Naive thymus-derived CD8-positive, alpha-beta T cell (primary cell): ENCODE measurements at places on chromosomes 12 and 14. TPM values are rescaled to one million over a fixed set of nuclear protein-coding genes. Genes with fewer than 3 reads are reported as not detected.

Gene ACOT6
- not detected for polyA plus RNA-seq

Gene TRIAP1
- 63.7 TPM for polyA plus RNA-seq

Gene KRT81
- not detected for polyA plus RNA-seq

Gene LRTM2
- polyA plus RNA-seq, result not detected

Gene MGST1
- not detected for polyA plus RNA-seq

Gene RASSF8
- not detected for polyA plus RNA-seq

Gene PROX2
- 0.22 TPM for polyA plus RNA-seq

Gene LAG3
- 0.59 TPM for polyA plus RNA-seq

Gene CATSPERB
- 0.09 TPM for polyA plus RNA-seq

Gene SUSD6
- polyA plus RNA-seq, result 6.8 TPM

Gene JPH4
- polyA plus RNA-seq, result 0.29 TPM

Gene SLC4A8
- 0.99 TPM for polyA plus RNA-seq

Gene DPY19L2
- polyA plus RNA-seq, result 0.72 TPM

Gene PLEKHH1
- polyA plus RNA-seq, result 0.07 TPM

GRCh38 chr14:62824086-62824485, 221.2 kb downstream of the KCNH5 start:
- DNase-seq, result no peak

DNA sequence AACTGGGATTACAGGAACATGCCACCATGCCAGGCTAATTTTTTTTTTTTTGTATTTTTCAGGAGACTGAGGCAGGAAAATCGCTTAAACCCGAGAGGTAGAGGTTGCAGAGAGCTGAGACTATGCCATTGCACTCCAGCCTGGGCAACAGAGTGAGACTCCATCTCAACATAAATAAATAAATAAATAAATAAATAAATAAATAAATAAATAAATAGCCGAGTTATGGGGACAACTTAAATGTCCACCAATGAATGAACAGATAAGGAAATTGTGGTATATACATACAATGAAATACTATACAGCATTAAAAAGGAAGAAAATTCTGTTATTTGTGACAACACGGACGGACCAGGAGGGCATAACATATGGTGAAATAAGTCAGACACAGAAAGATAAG, 325.7 kb downstream of the NELL2 start:
- DNase-seq, result no peak

- DNase-seq, result no peak
These were observed 168.7 kb upstream of the SSTR1 start for GRCh38 chr14:38038986-38039385.

DNA sequence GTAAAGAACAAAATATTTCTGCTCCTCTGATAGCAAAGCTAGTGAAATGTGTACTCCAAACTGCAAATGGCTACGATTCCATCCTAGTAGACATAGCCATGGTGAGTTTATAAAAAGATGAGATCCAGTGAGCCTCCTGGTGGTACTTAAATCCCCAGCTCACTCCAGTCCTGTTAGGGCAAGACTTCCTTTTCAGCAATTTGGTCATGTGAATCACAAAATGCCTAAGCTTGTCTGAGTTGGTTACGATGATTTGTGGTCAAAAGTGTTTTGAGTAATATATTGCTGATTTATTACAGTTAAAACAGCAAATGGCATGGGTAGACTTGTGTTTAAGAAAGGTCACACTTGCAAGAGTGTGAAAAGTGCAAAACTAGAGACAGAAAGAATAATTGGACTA, 102.7 kb upstream of the NAV3 start:
- DNase-seq, result no peak

- DNase-seq, result no peak
These were observed 461.4 kb downstream of the NRXN3 start for GRCh38 chr14:78631551-78631950.

- DNase-seq, result no peak
These were observed 163.6 kb upstream of the TMPO start for GRCh38 chr12:98351784-98352183.

- no peak for DNase-seq
These were observed 22.1 kb downstream of the LGMN start for GRCh38 chr14:92726135-92726932.

DNA sequence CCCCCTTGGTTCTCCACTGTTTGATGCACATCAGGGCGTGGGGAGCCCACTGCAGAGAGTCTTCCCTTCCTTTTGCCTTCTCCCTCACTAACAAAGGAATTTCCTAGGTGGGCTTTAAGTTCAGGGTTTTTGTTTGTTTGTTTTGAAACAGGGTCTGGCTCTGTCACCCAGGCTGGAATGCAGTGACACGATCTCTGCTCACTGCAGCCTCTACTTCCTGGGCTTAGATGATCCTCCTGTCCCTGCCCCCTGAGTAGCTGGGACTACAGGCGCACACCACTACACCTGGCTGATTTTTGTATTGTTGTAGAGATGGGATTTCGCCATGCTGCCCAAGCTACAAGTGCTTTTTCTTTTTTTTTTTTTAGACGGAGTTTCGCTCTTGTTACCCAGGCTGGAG, 33.8 kb downstream of the EP400 start:
- DNase-seq, result no peak

GRCh38 chr14:76672123-76672522, 89.1 kb upstream of the VASH1 start:
- no peak for DNase-seq

DNA sequence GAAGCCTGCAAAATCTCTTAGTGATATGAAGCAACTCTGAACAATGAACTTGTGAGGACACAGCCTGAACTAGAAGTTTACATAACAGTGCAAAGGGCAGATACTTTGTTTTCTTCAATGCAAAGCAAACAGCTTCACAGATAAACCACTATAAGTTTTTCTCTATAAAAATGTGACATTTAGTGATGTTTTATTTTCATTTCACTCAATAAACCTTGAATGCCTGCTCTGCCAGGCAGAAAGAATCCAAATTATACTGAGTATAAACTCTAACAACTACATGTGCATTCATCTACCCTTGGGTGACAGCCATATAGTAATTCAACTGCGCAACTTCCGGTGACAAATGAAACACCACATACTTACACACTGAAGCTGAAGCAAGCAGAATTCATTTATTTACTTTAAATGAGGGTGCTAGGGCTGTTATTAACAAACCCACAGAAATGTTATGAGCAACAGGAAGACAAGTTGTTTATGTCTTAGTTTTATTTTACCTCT, 10.3 kb downstream of the DCP1B start:
- DNase-seq, result no peak

GRCh38 chr12:43206396-43206795, 345.6 kb downstream of the ADAMTS20 start:
- DNase-seq, result no peak

- no peak for DNase-seq
These were observed 82.1 kb upstream of the FSCB start for GRCh38 chr14:44589180-44589579.

GRCh38 chr14:99009871-99010270, 262.1 kb downstream of the BCL11B start:
- DNase-seq, result no peak

- no peak for DNase-seq
These were observed 310.2 kb upstream of the DIO2 start for GRCh38 chr14:80521456-80521855.

GRCh38 chr12:27974735-27975221, 2.2 kb upstream of the PTHLH start:
- no peak for DNase-seq

DNA sequence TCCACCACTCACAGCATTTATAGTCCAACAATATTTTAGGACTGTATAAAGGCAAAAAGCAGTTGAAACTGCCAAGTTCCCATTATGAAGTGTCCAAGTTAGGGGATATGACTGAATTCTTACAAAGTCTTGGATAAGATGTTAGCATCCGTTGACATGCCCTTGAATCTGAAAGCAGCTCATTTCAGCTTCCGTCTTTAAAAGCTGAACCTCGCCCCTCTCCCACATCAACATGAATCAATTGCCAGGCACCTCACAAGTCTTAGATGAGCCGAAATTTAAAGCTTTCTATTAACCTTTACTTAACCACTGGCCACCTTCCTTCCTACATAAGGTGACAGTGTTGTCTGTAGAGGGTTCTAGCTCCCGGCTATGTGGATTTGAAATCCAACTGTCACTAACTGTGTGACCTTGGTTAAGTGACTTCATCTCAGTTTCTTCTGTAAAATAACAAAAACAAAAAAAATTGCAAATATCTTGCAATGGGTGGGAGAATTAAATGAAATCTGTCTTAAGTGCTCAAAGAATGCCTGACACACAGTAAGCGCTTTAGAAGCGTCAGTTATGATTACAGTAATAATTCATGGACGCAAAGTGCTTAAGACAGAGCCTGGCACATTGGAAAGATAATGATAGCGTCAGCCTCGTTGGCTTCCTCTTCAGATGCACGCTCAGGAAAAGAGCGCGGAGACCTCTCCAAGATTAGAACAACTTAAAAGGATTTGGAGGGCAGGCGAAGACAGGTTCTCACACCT, 1.2 kb downstream of the PPP1CC start:
- no peak for DNase-seq

DNA sequence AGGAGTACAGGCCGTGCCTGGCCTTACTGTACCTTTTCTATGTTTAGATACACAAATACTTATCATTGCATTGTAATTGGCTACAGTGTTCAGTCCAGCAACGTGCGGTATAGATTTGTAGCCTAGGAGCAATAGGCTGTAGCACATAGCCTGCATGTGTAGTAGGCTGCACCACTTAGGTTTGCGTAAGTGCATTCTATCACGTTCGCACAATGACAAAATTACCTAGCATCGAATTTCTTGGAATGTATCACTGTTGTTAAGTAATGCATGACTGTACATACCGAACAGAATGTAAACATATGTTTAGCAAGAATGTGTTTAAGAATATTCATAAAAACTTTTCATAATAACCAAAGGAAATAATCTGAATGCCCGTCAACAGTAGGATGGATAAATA, 31.9 kb downstream of the VRTN start:
- DNase-seq, result no peak

- DNase-seq, result no peak
These were observed 226.6 kb upstream of the EGLN3 start for GRCh38 chr14:34177466-34177865.

- DNase-seq, result no peak
These were observed 29.3 kb upstream of the RASSF8 start for GRCh38 chr12:25929142-25929541.

DNA sequence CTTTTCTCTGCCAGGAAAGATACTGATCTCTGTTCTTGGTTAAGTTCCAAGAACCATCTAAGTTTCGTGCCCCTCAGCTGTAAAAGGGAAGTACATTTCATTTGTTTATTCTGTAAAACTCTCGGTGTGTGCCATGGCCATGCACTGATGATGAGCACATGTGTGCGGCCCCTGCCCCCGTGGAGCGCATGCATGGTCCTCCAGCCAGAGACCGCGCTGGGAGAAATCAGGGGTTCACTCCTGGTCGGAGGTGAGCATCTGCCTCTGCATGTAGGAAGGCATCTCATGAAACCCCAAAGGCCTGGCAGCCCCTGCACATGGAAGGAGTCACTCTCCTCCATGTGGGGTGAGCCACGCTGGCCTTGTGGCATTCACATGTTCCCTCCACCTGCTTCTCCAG, 102.5 kb upstream of the RTL1 start:
- no peak for DNase-seq

GRCh38 chr12:53770281-53770680, 18.5 kb upstream of the CISTR start:
- DNase-seq, result no peak

GRCh38 chr12:90961154-90961553, 6.2 kb upstream of the CCER1 start:
- no peak for DNase-seq

- no peak for DNase-seq
These were observed 306.7 kb downstream of the EMP1 start for GRCh38 chr12:13503094-13503835.

GRCh38 chr12:139585-139984, 73.0 kb downstream of the IQSEC3 start:
- DNase-seq, result no peak

DNA sequence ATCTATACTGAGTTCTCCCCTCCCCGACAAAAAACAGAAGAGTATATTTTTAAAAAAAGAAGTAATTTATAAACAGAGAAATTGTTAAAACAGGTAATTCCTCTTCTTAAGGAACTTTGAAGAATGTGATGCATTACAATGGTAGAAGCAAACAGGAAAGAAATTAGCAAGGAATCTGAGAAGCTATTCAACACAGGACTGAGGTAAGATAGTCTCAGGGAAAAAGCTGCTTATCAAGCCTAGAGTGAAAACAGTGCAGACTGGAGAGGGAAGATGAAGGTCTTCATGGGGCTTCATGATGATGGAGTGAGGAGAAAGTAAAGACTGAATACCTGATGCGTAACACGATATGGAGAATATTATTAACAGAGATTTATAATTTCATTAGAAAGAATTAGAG, 880.0 kb downstream of the SLC16A7 start:
- DNase-seq, result no peak

DNA sequence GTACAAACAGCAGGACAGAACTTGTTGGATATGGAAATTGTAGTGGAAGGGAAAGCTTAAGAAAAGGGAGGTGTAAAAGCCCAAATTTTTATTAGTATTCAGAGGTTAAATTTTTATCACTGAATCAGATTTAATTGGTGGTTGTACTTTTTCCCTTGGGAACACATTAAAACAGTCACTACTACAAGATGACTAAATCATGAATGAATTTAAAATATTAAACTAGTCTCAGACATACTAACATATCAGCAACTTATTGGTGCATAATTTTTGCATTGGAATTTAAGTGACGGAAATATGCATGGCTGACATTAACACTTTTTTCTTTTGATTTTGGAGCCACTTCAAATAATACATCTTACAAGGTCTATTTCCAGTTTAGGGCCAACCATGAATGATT, 27.6 kb downstream of the SAMD4A start:
- DNase-seq, result no peak

DNA sequence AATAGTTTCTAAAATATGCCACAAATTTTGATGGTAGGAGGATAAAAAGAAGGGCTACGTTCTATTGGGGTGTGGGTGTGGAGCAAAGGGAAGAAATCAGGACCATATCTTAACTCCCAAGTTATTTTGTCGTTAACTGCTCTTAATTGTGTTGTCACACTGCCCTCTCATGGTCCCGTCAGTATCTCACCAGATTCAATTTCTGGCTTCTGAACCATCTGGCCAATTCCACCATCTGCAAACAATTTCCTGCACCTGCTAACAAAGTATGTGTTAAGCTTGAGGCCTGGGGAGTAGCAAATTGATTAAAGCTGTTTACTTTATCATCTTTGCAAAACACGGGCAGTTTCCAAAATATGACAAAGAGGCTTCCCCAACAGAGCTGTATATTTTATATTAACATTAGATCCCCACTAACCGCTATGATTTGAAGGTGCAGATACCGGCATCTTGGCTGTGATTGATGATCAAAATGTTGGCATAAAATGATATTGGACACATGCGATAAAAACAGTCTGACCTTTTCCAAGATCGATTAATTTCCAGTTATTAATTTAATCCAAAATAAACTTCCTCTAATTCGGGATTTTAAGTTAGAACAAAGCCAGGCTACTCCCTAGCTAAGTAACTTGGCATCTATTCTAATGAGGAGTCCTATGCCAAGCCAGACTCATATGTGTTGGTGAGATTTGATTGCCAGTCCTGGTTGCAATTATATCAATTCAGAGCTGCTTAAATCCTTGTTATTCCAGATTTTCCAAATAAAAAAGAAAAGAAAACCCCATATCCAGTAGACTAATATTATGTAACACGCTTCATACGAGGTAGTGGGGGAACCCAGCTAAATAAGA, 6.9 kb upstream of the DNM1L start:
- no peak for DNase-seq
